ENCODE measurements at places on chromosomes 2 and 18.
A peak's percentile ranks its signal among the peaks of the same experiment; 100 is the strongest.

DNA sequence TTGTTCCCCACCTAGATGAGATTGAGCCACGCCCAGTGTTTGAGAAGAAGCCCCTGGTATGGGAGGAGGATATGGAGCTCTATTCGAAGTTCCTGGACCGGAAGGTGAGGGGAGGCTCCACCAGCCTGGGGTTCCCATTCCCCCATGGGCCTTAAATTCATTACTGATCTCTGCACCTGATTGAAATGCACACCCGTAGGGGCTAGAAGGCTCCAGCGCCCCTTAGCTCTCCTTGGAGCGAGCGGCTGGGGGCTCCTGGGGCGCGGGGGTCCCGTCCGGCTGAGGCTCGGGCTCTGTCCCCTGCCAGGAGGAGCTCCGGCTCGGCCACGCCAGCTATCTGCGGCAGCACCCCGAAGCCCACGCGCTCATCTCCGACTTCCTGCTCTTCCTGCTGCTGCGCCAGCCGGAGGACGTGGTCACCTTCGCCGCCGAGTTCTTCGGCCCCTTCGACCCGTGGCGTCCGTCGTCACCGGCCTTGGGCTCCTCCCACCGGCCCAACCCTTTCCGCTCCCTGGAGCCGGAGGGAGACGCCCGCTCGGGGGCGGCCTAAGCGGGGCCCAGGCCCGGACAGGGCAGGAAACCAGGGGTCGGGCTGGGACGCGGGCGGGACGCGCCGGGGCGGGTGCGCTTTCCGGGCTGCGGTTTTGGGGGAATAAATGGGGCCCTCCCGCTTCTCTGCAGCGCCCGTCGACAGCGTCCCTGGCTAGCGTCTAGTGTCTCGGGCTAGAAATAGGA lies 10.9 kb downstream of the CATIP start:
- DNase-seq, result peak; percentile 56

DNA sequence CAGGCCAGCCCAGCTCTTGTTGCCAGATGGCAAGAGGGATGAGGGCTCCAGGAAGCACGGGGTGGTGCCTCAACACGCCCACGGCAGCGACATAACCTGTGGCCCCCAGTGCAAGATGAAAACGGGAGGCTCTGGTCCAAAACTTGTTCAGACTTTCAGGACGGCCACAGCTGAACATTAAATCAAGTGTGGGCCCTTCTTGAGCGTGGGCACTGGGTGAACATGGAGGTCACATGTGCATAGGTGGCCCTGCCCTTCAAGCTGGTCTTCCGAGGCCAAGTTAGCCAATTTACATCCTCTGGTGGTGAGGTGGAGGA lies 77.5 kb downstream of the NDUFA10 start:
- no peak for DNase-seq

DNA sequence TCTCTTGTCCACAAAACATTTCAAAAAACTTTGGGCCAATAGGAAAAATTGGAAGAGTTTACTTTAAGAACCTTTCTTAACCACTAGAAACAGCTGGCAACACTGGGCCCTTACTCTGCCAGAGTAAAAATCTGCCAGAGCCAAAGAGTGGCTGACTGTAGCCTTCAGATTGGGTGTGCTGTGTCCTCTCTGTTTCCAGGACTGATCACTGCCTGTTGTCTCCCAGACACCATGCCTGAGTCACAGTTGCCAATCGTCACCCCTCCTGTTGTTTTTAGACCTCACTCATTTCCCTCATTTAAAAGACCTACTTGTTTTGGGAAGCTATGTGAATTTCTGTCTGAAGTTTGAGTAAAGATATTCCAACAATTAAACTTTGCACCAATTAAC lies 159.1 kb downstream of the PPP1R1C start:
- no peak for DNase-seq

- DNase-seq, result no peak
Measured at GRCh38 chr2:140550821-140551220, 1580.0 kb downstream of the LRP1B start.

DNA sequence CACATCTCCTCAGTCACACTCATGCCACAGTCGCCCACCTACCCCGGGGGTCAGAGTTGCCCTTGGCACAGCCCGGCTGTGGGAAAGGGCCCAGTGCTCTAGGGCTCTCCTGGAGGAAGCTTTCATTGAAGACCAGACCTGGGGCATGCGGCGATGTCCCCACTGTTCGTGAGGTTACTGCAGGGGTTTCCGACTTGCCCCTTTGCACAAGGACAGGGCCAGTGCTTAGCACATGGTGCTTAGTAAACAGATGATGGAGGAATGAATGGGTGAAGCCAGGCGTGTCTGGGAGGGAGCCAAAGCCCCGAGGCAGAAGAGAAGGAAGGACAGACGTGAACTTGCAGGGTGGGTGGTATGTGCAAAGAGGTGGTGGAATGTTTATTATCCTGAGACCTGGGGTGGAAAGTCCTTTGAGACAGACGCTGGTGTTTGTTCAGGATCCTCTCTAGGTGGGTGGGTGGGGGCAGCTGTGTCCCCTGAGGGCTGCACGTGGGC lies 205.9 kb upstream of the ARL4C start:
- no peak for DNase-seq

DNA sequence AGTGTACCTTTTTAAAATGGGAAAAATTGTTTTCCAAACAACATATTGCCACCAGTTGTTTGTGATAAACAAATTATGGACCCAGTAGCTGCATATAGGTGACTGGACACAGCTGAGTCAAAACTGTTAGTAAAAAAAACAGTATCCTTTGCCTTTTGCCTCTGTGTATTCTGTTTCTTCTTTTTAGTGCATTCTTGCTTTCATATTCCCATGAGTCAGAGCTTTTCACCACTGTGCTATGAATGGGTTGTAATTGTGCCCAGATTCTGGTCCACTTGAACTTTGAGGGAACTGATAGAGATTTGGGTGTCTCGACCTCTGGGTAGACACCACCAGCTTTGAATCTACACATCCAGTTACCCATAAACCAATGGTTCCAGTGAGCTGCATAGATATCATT lies 1441.9 kb upstream of the ZEB2 start:
- no peak for DNase-seq

DNA sequence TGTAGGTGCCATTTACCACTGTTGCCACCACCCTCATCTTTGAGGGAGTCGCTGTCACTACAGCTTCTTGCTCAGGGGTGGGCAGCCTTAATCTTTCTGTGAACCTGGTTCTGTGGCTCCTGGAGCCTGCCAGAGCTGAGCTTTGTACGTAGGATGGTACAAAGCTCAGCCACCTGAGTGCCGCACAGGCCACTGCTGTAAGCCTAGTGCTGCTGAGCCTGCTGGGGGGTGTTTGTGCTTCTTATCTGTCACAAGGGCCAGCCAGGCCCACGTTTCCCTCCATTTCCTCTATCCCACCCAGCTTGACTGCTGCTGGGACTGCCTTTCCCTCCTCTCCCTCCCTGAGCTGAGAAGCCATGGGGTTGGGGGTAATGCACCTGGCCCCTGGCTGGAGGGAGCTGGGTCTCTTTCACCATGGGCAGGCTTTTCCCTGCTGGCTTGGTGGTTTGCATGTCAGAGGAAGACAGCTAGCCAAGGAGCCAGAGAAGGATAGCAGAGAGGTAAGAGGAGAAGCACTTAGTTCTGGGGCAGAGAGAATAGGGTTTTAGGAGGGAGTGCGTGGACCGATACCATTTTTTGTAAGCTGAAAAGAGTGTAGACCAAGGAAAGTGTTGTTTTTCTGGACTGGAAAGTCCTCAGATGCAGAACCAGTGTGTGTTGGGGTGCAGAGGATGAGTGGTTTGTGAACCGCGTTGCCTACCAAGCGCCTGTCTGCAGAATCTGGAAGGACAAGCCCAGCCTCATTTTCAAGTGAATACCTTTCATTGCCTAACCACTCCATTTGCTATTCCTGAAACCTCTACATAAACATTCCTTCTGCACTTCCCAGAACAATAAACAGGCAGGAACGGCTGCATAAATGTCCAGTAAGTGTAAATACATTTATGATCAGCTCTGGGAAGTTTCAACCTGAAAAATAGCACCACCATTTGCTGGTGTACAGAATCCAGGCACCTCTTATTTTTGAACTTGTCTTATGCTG lies 45.1 kb upstream of the FHL2 start:
- no peak for DNase-seq

DNA sequence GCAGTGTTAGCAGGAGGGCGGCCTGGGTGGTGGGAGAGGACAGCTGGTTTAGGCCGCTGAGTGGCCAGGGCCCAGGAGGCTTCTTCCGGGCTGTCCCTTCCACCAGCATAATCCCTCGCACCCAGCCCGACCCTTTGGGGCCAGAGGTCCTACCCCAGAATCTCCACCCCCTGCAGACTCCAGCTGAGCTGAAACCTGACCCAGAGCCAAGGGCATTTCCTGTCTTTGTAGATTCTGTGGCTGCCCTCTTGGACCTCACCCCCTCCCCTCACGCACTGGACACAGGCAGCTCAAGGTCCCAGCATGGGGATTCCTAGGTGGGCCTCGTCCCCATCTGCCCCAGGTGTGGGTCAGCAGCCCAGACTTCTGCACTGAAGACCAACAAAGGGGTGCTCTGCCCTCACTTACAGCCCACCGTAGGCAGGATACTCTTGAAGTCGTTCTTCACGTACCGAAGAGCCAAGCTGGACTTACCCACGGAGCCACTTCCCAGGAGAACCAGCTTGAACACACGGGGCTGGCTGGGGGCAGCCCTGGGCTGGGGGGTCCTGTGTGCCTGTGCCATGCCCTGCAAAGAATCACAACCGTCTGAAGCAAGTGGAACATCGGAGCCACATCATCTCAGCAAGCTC lies 4.8 kb downstream of the RAB17 start:
- no peak for DNase-seq

GRCh38 chr2:26516781-26517180 lies 38.9 kb upstream of the OTOF start:
- no peak for DNase-seq

DNA sequence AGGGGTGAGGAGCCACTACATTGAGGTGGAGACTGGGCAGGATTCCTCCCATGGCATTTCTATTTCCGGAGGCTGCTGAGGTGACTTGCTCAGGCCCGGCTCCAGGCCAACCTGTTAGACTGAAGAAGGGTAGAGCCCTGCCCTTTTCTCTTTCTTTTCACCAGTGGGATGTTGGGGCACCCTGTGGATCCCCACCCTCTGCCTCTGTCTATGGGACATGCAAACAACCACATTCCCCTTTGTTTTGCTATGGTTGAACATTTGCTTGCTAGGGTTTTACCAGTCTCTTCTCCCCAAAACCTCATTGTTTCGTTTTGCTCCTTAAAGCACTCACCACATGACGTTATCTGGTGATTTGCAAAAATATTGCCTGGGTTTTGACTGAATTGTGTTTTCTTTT lies 183.3 kb downstream of the ARL4C start:
- DNase-seq, result no peak

DNA sequence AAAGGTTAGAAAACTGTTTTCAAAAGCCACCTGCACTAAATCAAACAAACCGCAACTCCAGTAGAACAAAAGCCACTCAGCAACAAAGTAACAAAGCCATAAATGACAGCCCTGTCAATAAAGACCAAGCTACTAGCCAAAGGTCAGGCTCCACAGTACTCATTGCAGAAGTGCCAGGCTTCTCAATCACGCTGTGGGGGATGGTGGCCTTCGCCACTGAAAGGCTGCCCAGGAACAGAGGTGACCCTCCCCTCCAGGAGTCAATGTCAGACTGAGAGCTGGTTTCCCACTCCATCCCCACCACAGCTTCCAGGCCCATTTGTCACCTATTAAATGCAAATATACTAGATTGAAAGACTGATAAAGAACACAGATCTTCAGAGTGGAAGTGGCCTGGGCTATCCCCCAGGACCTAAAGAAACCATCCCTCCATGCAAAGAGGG lies 5.9 kb downstream of the ATP8B1 start:
- no peak for DNase-seq

- DNase-seq, result no peak
Measured at GRCh38 chr2:119680457-119681202, 1.6 kb downstream of the TMEM177 start.

DNA sequence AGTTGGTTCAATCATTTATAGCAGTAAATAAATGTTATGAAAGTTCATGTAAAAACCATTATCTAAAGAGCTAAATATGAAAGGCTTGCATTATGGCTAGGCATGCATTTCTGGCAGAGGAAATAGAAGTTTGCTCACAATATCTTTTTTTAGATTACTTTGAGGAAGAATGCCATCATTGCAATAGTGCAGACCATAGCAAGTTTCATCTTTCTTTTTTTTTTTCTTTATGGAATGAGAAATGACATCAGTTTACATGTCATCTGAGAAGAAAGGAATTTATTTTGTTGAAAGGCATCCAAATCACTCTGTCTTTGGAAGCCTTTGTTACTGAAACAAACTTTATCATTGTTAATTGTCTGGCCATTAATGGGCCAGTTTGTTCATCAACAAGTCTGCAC lies 74.5 kb upstream of the NCKAP5 start:
- DNase-seq, result no peak

DNA sequence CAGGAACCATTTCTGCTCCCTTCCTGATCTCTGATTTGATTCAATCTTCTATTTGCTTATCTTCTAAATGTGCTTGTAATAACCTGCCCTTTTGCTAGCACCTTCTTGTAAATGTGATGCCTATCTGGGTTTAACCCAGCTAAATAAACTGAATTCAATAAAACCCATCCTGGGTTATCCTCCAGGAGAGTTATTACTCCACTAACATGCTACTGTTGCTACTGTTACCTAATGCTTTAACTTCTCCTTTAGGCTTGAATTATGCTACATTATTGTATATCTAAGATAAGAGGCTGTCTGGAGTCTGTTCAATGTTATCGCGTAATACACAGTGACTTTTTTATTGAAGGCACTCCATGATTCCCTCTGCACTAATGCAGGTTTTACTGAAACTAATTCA lies 206.5 kb upstream of the CTAGE1 start:
- no peak for DNase-seq

DNA sequence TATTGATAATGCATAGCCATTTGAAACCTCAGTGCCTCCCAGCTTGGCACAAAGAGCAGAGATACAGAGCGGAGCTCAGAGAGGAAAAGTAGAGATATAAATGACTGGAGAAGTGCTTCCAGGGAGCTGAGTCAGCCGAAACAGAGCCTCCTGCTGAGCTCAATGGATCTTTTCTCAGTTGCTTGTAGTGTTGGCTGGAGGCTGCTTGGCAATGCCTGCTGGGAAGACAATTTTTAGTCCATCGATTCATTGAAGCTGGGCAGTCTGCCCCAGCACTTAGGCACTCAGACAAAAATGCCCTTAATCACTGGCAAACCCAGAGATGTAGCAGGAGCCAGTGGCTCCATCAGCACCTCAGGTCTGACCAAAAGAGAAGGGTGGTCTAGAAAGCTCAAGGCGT lies 81.3 kb upstream of the SETBP1 start:
- DNase-seq, result no peak

DNA sequence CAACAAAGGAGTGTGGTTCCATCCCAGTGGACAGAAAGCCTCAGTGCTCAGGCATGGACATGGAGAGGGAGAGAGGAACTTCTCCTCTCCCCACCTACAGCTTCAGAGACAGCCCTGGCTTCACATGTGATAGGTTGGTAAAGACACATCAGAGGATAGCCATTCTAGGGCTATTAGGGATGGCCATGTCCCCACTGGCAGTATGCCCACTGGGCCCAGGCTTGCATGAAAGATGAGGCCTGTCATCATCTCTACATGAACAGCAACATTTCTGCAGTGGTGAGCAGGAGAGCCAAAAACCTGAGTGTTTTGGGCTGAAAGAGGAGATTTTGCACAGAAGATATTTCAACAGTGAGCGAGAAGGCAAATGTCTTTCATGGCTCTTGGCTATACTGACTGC lies 517.2 kb downstream of the NR4A2 start:
- DNase-seq, result no peak

- DNase-seq, result no peak
Measured at GRCh38 chr2:18849841-18850578, 260.6 kb upstream of the NT5C1B start.

GRCh38 chr2:58669998-58670397 lies 428.9 kb upstream of the FANCL start:
- no peak for DNase-seq

GRCh38 chr2:120563616-120564015 lies 172.1 kb upstream of the GLI2 start:
- no peak for DNase-seq

Data from T-helper 22 cell (primary cell).